ENCODE measurements at places on chromosomes 16 and 17.

GRCh38 chr17:35167046-35167445, 19.4 kb downstream of the UNC45B start:
- DNase-seq: no peak

DNA sequence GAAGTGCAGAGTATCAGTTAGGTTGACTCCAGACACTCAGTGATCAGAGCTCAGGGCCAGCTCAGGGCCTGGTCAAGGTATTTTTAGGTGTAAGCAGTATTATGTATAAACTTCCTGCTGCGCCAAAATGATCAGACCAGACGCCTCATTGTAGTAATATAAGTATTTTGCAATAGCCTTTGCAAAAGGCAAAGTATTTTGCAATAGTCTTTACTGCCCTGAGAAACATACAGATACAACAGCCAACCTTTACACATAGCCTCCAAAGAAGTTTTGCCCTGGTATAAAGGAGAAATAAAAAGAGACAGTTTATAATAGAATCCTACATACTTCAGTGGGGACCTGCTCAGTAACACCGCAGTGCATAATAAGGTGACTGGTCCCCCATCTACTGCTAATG, 333.0 kb upstream of the EEF2KMT start:
- DNase-seq: no peak

DNA sequence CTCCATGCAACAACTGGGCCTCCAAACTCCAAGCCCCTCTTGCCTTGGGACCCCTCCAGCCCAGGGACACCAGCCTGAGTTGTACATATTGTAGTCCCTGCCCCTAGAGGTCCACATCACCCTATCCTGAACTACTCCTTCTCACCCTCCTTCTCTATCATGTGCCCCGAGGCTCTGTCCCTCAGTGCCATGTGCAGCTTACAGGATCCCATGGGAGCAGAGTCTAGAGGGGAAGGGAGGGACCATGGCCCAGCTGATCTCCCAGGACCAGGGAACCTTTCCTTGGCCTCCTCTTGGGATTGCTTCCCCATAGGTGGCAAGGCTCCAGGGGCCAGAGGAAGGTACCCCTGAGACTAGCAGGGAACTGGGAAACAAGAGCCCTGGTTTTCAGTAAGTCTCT, 35.3 kb downstream of the TMEM132E start:
- no peak for DNase-seq

DNA sequence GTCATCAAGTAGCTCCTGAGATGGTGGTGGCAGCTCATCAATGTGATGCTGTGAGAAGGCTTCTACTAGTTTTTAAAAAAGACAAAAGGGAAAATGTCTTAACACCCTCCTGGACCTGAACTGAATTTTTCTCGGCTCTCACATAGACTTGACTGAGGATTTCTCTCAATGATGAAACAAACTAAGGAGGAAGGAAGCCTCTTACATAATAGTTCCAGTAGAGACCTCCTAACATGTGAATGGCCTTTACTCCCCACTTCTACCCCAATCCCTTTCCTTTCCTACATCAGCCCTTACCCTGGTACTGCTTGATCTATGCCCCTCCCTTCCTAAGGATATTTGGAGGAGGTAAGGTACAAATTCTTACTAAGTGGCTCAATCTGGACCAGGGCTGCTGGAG, 54.8 kb upstream of the MTMR4 start:
- DNase-seq: no peak

- DNase-seq: no peak
These were observed 12.1 kb downstream of the DNAJC7 start for GRCh38 chr17:42005166-42005565.

GRCh38 chr17:21275047-21275578, 9.4 kb upstream of the MAP2K3 start:
- no peak for DNase-seq

DNA sequence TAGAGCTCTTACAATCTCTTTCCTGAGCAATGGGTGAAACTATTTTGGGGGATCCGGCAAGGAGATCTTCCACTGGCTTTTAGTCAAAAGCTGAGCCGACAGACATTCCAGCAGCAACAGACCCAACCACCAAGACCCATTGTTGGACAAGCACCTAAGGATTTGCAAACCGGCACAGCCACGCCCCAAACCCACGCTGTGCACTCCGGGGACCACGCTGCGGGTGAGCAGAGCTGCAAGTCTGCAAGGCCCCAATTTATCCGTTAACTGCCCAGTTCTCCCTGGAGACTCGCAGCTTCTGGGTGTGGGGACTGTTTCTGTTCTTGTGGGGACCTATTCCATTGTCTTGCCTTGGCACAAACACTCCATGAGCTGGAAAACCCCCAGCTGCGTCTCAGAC, 45.9 kb downstream of the C16orf95 start:
- no peak for DNase-seq

GRCh38 chr16:29824589-29825144, 4.4 kb downstream of the MVP start:
- DNase-seq: no peak

- DNase-seq: no peak
These were observed 8.7 kb downstream of the CLEC19A start for GRCh38 chr16:19294156-19294649.

DNA sequence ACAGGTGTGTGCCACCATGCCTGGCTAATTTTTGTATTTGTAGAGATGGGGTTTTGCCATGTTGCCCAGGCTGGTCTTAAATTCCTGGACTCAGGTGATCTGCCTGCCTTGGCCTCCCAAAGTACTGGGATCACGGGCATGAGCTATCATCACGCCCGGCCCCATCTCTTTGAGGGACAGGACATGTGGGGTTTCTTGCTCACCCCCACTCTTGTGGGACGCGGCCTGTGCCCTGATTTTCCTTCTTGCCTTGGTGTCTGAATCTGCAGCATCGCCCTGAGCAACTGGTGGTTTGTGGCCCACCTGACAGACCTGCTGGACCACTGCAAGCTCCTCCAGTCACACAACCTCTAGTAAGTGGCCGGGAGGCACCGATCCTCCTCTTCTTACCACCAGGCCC, 25.6 kb downstream of the NUP85 start:
- DNase-seq: no peak

GRCh38 chr16:75789237-75789636, 62.9 kb upstream of the CPHXL start:
- peak; percentile 28 for DNase-seq

DNA sequence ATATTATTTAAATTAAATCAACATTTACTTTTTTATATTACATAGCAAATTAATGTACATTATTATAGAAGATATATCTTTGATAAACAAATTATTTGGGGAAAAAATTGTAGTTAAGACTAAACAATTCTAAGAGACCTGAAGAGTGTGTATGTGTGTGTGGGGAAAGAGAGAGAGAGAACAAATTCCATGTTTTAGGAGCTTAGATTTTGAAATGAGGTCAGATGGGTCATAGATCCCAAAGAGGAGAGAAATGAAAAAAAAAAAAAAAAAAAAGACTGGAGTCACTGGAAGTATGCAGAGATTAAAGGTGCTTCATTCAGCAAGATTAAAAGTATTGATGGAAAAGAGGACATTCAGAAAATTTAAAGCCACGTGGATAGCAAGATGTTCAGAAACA, 206.8 kb downstream of the CNTNAP4 start:
- DNase-seq: no peak

DNA sequence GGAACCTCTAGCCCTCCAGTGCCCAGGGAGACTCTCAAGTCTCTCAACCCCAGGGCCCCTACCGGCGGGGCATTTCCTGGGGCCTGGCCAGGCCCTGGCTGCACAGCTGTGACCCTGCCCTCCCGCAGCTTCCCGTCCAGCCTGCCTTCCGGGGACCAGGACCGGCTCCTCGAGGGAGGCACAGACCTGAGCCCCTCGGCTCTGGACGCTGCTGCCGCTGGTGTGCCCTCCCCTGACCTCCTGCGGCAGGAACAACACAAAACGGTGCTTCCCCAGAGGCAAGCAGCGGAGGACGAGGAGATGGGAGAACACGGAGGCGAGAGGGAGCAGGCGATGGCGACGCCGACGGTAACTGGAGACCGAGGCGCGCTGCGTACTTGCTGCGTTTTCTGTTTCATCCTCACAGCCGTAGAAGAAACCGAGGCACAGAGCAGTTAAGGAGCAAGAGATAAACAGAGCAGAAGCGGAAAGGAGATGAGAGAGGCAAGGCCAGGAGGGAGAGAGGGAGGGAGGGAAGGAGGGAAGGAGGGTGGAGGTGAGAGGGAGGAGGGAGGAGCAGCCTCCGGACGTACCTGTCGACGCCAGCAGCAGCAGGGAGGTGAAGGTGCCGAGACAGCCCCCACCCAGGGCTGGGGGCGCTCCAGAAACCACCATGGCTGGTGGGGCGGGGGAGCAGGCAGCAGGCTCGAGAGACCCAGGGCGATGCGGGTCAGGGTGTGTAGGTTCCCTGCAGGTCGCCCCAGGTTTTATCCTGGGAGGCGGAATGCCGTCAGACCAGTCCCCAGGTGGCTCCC, at the start of gene PRSS22:
Gene PRSS22, minus strand, starts transcription at position 720 of the 794 bp plus-strand sequence. Its CDS starts 66 bp downstream, at position 654.
- no peak for DNase-seq

- DNase-seq: no peak
These were observed 292.0 kb upstream of the TNRC6C start for GRCh38 chr17:77666462-77666861.

DNA sequence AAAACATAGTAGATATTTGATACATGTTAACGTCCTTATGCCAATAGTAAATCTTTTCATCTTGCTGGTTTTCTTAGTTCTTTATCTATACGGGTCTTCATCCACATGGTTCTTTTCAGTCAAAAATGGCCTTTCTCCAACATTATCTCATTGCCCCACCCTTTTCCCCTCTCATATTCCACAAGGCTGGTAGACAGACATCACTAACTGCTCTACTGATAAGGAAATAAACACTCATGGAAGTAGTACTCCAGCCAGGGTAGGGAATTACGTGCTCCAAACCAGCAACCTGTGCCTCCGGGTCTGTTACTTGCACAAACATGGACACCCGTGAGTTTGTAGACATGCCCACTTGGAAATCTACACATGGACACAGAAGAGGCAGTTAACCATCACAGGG, 141.4 kb downstream of the XYLT1 start:
- no peak for DNase-seq

DNA sequence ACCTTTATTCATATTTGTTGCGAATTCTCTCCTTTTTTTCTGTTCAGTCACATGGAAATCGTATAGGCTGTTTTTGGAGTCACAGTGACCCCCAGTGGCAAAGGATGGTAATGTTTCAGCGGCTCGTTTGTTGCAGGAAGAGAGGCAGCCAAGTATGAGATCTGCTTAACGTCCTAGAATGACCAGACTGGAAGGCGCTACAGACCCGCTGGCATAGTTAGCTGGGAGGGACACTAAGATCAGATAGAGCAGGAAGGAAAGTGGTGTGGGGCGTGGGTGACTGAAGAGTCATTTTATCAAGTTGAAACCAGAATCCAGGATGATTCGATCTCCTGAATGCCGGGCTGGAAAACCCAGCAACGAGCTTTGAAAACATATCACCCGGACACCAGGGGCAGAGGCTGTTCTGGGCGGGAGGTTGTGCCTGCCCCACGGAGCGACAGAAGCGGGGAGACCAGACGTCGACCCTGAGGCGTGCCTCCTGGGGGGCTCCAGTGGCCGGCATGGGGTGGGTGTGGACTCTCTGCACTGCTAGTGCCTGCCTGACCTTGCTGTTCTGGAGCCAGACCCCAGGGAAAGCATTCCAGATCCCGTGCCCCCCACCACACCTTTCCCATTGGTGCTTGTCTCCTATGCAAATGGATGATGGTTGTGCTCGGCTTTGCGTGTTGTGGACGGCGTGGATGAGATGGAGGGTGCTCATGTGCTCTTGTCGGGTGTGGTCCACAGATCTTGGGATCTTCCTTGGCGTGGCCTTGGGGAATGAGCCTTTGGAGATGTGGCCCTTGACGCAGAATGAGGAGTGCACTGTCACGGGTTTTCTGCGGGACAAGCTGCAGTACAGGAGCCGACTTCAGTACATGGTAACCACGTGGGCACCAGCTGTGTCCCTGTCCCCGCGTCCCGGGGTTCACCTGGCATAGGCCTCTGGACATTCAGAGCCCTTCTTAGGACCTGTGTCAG, 7.7 kb downstream of the IL34 start:
- peak; percentile 10 for DNase-seq

DNA sequence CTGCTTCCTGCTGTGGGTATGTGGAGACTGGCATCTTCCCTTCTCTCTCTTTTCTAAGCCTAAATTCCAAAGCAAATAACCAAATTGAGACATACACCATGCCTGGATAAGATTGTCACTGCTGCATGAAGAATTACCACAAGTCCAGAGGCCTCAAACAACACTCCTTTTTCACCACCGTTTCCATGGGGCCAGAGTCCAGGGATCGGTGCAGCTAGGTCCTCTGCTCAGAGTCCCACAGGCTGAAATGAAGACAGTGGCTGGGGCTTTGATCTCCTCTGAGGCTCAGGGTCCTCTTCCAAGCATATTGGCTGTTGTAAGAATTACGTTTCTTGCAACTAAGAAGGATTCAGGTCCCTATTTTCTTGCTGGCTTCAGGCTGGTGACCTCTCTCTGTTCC, 130.4 kb downstream of the SLC39A11 start:
- no peak for DNase-seq
